ENCODE measurements at places on chromosomes 4 and X.

DNA sequence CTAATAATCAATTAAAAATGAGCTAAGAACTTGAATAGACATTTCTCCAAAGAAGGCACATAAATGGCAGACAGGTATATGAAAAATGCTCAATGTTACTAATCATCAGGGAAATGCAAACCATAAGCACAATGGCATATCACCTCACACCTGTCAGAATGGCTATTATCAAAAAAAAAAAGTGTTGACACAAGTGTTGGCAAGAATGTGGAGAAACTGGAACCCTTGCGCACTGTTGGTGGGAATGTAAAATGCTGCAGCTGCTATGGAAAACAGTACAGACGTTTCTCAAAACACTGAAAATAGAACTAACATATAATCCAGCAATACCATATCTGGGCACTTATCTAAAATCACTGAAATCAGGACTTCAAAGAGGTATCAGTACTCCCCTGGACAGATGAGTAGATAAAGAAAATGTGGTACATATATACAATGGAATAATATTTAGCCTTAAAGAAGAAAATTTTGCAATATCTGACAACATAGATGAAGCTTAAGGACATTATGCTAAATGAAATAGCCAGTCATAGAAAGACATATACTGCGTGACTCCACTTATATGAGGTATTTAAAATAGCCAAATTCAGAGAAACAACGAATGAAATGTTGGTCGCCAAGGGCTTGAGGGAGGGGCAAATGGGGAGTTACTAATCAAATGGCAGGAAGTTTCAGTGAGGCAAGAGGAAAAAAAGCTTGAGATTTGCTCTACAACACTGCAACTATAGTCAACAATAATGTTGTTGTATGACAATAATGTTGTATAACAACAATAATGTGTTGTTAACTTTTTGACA lies 175.5 kb downstream of the WDFY3 start:
- DNase-seq: no peak

- DNase-seq: no peak
Measured at GRCh38 chr4:48370260-48371134, 29.2 kb downstream of the SLAIN2 start.

DNA sequence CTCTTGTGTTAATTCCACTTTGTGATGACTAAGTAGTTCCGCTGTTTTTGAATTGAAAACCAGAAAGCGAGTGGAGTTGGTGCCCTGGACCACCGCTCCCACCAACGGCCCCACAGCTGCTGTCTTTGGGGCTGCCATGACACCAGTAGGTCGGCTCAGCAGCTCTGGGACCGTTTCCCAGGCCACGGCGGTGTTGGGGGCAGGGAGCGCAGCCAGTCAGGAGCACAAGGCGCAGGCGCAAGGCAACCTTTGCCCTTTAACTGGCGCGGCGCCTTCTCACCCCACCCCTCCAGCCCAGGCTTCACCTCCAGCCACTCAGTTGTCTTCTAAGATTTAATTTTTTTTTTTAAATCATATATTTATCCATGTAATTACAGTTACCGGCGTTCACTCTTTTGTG lies at the start of gene GK2:
Gene GK2, minus strand, starts transcription at position 166 of the 400 bp plus-strand sequence. Its CDS starts 28 bp downstream, at position 138.
- DNase-seq: no peak

DNA sequence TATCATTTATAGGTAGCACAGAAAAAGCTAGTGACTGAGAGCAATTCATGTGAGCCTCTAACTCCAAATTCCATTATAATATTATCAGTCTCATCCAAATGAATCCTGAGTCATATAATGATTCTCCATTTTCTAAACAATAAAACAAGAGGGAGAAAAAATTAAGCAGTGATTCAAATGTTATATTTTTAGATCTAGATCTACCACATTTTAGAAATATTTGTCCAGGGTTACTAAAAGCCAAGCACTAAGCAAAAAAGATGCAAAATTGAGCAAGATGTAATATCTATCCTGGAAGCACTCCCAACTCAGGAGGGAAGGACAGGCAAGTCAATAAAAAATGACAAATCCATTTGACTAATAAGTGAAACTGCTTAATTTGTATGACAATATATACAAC lies 172.8 kb downstream of the FBXW7 start:
- DNase-seq: no peak

DNA sequence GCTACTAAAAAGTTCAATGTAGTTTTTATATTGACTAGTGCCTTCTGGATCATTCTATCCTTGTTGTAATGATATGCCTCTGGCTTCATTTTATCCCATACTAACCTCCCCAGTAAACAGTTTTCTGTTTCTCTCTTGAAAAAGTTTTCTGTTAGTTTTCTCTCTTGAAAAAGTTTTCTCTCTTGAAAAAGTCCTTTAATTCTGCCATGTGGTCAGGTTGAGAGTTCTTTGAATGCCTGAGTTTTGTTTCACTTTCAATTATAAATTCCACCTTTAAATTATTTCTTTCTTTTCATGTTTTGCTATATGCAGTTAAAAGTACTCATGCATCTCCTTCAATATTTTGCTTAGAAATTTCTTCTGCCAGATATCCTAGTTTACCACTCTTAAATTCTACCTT lies 1139.6 kb downstream of the STPG2 start:
- DNase-seq: no peak

- no peak for DNase-seq
Measured at GRCh38 chr4:37430718-37431416, 186.3 kb downstream of the NWD2 start.

- no peak for DNase-seq
Measured at GRCh38 chr4:84826681-84827080, 139.8 kb downstream of the WDFY3 start.

- peak; percentile 91 for DNase-seq
Measured at GRCh38 chr4:138307319-138307718, 65.2 kb upstream of the SLC7A11 start.

DNA sequence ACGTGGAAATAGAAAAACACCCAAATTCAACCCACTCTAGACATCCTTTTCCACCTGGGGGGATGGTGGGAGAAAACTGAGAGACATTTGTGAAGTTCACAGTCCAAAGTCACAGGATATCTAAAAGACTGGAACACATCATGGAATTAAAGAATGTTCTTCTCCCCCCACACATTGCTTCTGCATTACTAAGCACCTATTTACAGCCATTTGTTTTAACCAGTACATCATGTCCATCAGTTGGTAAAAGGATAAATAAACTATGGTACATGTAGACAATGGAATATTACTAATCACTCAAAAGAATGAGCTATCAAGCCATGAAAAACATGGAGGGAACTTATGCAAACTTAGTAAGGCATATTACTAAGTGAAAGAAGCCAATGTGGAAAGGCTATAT lies 185.5 kb upstream of the ANXA10 start:
- no peak for DNase-seq

GRCh38 chr4:165763640-165764039 lies 109.4 kb upstream of the TLL1 start:
- DNase-seq: no peak

DNA sequence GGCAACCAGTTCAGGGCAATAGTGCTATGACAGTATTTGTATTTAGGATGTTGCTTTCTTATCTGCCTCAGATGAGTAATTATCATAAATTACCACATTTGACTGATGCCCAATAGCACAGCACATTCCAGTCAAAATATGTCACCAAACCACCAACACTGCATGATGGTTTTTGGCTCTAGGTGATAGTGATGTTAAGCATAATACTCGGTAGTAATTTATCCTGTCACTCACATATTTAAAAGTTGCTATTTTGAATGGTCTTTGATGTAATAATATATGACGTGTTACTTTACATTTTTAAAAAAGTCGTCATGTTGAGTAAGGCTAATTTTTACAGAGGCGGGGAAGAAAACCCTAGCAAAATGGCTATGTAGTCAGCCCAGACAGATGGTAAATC lies 42.5 kb downstream of the UNC5C start:
- no peak for DNase-seq
